ENCODE measurements at places on chromosomes 4 and X.

DNA sequence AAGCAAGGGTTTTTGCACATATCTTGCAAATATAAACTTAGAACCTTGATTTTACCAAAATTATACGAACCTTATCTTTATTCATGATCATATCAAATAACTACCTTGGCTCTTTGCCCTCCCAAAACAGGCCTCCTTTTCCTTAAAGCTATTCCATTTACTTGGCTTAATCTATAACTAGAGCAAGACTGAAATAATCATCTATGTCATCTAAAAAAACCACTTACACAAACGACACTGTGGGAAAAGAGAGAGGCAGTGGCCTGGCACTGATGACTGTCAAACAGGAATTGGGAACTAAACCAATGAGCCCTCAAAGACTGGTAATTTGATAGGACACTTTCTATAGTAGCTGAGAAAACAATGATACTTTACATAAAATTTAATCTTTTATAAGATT is 11.7 kb upstream of the PTPN13 start:
- H3K36me3 ChIP-seq = no peaks in the 10 kb centered on the region
- DNase-seq = peak; percentile 21
- no peak overlapping the region for H3K27ac ChIP-seq
- no peaks in the 10 kb centered on the region for H3K27me3 ChIP-seq

DNA sequence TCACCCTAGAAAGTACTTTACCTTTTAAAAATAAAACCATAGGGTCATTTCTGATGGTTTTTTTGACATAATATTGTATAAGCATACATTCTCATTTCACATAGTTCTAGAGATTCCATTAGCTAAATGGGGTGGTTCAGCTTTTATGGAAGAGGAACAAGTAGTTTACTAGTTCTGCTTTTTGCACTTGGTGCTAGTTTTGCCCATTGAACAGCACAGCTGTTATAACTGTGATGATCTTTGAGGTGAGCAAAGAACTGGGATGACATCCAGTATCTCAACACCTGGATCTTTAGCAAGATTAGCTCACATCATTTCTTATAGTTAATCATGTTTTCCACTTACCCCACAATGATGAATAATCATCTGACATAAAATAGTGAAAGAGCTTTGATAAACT is 40.9 kb downstream of the MOB1B start:
- H3K36me3 ChIP-seq = no peaks in the 10 kb centered on the region
- DNase-seq = no peak
- H3K4me3 ChIP-seq = no peak overlapping the region
- H3K27ac ChIP-seq = no peak overlapping the region
- no peaks in the 10 kb centered on the region for H3K27me3 ChIP-seq
- H3K4me1 ChIP-seq = peaks cover 10% of the 10 kb centered on the region

DNA sequence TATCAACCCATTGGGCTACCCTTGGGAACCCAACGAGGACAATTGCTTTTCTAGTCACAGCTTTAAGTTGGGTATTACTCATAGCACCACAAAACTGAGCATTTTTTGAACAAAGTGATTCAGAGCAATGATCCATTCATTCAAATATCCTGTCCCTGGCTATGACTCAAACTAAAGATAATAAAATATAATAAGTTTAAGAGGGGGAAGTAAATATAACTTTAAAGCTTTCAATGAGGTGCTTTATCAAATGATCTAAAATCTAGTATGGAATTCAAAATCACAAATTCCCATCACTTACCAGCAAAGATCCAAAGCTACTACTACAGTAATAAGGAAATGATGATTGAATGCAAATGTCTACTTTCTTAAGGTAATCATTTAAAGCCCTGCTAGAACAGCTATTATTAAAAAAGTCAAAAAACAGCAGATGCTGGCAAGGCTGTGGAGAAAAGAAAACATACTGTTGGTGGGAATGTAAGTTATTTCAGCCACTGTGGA is 39.8 kb upstream of the S100G start:
- H3K27ac ChIP-seq = peak overlapping the region; percentile 53
- no peak overlapping the region for H3K4me3 ChIP-seq
- H3K36me3 ChIP-seq = no peaks in the 10 kb centered on the region
- peaks cover 6% of the 10 kb centered on the region for H3K4me1 ChIP-seq

DNA sequence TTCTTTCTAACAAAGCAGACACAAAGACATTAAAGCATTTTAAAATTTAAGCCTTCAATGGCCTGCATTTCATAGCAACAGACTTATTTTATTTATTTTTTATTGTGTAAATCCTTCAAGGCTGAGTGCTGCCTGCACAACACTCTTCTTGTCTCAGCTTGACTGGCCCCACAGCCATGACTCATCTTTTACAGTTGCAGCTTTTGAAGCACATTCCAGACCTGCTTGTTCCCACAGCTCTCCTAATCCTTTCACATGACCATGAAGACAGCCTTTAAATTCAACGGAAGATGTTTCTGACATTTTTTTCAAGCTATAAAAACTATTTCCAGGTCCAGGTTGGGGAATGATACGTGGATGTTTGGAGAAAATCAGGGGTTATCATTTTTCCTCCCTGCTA is 276.9 kb upstream of the TACR3 start:
- no peaks in the 10 kb centered on the region for H3K27me3 ChIP-seq
- no peak overlapping the region for H3K27ac ChIP-seq
- no peaks in the 10 kb centered on the region for H3K36me3 ChIP-seq
- peak; percentile 69 for DNase-seq
- H3K4me1 ChIP-seq = no peaks in the 10 kb centered on the region
- no peak overlapping the region for H3K4me3 ChIP-seq

DNA sequence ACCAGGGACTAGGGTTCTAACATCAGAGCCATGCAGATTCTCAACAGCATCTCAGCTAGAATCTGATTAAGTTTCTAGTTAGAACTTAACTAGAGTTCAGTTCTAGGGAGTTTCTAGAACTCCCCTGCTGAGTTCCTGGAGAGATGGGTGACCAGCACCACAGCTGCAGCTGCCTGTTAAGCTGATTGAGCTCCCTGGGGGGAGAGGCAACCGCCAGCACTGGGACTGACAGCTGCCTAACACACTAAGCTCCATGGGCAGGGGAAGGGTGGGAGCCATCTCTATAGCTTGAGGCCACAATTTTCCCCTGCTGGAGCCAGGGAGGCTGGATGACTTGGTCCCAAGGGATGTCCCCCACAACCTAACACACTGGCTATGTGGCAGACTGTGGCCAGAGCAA is 84.2 kb downstream of the CHIC1 start:
- no peaks in the 10 kb centered on the region for H3K4me1 ChIP-seq
- H3K27me3 ChIP-seq = no peaks in the 10 kb centered on the region
- no peaks in the 10 kb centered on the region for H3K36me3 ChIP-seq
- H3K27ac ChIP-seq = no peak overlapping the region

- no peaks in the 10 kb centered on the region for H3K36me3 ChIP-seq
- no peak for DNase-seq
- no peak overlapping the region for H3K4me3 ChIP-seq
- no peaks in the 10 kb centered on the region for H3K4me1 ChIP-seq
- no peak overlapping the region for H3K27ac ChIP-seq
These were observed 1384.4 kb upstream of the PCDH10 start for GRCh38 chr4:131764730-131765129.

DNA sequence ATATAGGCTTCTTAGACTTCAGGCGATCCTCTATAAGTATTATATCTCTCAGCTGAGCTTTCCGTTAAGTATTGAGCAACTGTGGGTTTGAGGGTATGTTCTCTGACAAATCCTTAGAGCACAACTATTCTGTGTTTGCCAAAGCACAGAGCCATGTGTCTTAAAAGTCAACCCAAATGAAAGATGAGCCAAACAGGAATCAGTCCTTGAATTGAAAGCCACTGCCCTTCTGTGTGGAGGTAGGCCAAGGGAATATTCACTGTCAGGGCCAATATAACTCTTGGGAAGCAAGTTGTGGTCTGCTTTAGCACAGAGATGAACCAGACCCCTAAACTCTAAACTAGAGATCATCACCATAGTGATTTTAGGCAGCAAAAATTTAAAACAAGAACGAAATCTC is 164.0 kb downstream of the STAG2 start:
- peak; percentile 7 for DNase-seq
- no peak overlapping the region for H3K4me3 ChIP-seq
- no peaks in the 10 kb centered on the region for H3K27me3 ChIP-seq
- no peaks in the 10 kb centered on the region for H3K36me3 ChIP-seq
- no peaks in the 10 kb centered on the region for H3K4me1 ChIP-seq
